SK-N-DZ (cell line): ENCODE measurements at places on chromosomes 2 and 18.

GRCh38 chr2:133389569-133389968, 178.7 kb downstream of the NCKAP5 start:
- no peak for DNase-seq

DNA sequence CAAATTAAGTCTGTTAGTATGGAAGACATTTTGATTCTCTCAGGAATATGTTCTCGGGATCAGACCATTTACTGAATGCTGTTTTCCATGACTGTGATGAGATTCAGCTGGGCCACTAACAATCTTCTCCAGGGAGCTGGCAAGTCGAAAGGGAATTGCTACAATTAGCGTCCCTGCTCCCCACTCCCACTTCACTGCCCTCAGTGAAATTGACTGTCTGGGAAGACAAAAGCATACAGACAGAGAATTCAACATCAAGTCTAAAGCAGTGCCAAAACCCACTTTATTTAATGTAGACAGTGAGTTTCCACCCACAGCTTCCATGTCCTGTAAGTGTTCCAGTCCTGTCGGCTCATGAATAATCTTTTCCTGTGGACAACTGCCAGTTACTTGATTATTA, 34.0 kb upstream of the COL3A1 start:
- DNase-seq: no peak

GRCh38 chr18:56517196-56517595, 121.2 kb downstream of the TXNL1 start:
- no peak for DNase-seq

DNA sequence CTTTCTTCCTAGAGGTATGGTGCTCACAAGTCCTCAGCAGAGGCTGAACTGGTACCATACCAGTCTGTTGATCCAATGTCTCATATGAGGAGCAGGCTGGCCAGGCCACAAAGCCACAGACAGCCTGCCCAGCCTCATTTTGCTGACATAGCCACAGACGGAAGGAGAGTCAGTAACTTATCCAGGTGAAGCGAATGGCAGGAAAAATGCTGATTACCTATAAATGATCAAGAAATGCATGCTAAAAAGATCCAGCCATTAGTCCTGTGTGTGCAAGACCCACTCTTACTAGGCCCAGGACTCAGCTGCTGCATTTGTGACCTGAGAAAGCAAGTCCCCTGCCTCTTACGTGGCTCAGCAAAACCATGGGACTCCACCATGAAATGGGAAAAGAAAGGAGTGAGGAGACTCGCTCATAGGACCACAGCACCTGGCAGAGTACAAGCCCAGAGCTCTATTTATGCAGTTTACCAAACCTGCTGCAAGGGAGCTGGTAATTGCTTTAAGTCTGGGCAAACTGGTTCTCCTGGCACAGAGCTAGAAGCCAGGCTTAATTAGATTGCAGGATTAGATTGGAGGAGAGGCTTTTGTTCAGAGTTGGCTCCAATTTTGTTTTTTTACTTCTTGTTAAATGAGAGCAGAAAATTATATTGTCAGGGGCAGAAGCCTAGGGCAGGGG, 19.0 kb downstream of the RHOB start:
- DNase-seq: no peak

DNA sequence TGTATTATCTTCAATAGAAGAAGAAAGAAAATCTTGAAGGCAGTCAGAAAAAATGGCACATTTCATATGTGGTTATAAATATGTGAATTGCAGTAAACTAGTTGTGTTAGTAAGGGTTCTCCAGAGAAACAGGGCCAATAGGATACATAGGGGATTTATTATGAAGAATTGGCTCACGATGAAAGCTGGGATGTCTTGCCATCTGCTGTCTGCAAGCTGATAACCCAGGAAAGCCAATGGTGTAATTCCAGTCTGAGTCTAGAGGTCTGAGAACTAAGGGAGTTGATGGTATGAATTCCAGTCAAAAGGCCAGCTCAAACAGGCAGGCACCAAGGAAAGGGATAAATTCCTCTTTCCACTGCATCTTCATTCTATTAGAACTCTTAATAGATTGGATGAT, 362.4 kb downstream of the KCNJ3 start:
- no peak for DNase-seq
